Activated naive CD4-positive, alpha-beta T cell treated with anti-CD3 and anti-CD28 coated beads, Interleukin-2, amount 10 ng/mL, durations not matched to agents 7 days and 5 days (primary cell): ENCODE measurements at places on chromosomes 7 and 10.

- no peak for DNase-seq
Observed at GRCh38 chr10:14844948-14845347, 6.8 kb downstream of the HSPA14 start.

DNA sequence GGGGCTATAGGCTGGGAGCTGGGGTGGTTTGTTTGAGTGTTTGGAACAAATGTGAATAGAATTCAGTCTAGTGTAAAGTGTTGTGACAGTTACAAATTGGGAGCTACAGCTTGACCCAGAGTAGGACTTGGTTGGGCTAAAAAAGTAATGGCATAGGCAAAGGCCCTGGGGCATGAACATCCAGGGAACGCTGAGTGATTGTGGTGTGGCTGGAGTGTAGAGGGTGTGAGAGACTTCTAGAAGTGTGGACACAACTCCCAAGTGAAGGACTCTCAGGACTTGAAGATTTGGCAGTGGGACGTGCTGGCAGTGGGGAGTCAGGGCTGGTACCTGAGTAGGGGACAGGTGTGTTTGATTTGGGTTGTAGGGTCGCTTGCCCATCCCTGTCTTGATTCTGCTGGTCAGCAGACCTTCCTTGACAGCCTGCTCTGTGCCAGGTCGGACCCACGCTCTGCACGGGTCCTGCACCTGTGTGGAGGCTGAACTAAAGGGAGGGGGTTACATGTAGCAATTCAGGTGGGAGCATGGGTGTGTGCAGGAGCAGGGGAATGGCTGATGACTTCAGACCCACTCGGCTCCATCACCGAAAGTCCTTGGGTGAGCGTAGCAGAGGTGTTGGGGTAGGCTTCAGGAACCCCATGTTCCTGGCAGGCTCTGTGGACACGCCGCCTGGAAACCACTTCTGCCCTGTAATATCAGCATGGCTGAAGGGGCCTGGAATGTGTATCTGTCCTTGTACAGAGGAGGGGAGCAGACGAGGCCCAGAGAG, 43.3 kb downstream of the ZMIZ1 start:
- DNase-seq = no peak

GRCh38 chr7:44587843-44588711, 6.0 kb upstream of the TMED4 start:
- peak; percentile 78 for DNase-seq

- DNase-seq = no peak
Observed at GRCh38 chr7:13908667-13909397, 80.6 kb downstream of the ETV1 start.

DNA sequence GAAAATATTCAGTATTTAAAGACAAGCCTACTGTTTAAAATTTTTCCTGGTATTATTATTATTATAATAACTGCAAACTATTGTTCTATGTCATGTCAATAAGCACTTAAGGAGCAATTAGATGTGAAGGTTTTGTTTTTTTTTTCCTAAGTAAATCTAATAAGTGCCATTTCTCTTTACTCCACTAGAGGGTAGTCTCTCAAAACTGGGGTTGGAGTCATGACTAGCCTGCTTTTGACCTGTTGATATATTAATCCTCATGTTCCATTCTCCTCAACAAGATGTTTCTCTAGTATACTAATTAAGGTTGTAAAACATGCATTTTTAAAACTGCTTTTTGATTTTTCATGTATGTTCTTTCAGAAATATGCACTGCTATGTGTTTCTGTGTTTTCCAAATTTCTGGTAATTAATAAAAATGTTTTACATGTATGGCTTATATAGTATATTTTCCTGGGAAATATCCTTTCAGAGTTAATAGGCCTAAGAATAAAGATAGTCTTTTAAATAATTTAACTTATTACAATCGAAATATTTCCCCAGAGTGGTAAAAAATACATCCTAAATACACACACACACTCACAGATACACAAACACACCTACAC, 1.0 kb upstream of the LRRN3 start:
- no peak for DNase-seq

GRCh38 chr10:131888186-131888604, 12.6 kb upstream of the PPP2R2D start:
- DNase-seq = no peak

- DNase-seq = no peak
Observed at GRCh38 chr7:613442-614140, 93.9 kb upstream of the PDGFA start.

DNA sequence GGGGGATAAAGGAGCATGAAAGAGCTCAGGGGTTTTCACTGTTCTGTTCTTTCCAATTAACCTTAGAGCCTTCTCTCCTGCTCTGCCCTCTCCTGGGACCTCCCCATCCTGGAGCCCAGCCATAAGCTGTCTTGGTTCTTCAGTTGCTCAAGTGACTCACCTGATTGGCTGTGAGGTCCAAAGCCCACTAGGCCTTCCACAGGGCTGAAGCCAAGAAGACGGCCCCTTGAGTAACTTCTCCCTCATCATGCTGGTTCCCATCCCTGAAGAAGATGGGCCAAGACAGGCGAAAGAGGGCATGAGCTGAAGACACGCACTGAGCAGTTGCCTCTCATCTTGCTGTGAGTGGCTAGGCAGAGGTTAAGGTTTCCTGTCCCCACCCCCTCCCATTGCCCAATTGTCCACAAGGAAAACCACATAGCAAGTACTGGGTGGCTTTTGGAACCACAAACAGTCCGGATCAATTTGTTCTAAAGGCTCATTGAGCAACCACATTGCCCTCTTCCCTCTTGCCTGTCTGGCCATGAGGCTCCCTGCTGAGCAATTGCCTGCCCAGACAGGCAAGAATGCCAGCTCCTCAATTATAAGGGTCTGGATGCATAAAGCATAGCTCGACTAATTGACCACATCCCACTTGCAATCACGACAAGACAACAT, 43.9 kb upstream of the GPAM start:
- no peak for DNase-seq

GRCh38 chr7:119572132-119572531, 700.8 kb upstream of the KCND2 start:
- DNase-seq = no peak

- DNase-seq = no peak
Observed at GRCh38 chr7:49344556-49344955, 420.2 kb downstream of the CDC14C start.

DNA sequence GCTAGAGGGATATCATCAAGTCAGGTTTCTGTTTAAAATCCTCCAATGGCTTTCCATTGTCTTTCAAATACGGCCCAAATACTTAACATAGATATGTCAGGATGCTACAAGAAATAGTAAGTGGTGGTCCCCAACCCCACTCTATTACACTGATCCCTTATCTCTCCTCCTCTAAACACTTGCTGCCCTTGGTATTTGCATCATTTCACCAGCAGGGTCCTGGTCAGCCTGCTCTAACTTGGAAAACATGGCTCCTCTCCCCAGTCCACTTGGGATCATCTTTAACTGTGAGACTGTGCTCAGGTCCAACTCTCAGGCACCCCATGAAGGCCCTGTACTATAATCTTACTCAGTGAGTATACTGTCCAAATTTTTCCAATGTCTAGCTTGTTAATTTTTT, 53.8 kb upstream of the GSAP start:
- no peak for DNase-seq

- DNase-seq = no peak
Observed at GRCh38 chr7:70634610-70635068, 497.3 kb upstream of the GALNT17 start.

- no peak for DNase-seq
Observed at GRCh38 chr7:138125598-138126111, 49.4 kb downstream of the AKR1D1 start.

DNA sequence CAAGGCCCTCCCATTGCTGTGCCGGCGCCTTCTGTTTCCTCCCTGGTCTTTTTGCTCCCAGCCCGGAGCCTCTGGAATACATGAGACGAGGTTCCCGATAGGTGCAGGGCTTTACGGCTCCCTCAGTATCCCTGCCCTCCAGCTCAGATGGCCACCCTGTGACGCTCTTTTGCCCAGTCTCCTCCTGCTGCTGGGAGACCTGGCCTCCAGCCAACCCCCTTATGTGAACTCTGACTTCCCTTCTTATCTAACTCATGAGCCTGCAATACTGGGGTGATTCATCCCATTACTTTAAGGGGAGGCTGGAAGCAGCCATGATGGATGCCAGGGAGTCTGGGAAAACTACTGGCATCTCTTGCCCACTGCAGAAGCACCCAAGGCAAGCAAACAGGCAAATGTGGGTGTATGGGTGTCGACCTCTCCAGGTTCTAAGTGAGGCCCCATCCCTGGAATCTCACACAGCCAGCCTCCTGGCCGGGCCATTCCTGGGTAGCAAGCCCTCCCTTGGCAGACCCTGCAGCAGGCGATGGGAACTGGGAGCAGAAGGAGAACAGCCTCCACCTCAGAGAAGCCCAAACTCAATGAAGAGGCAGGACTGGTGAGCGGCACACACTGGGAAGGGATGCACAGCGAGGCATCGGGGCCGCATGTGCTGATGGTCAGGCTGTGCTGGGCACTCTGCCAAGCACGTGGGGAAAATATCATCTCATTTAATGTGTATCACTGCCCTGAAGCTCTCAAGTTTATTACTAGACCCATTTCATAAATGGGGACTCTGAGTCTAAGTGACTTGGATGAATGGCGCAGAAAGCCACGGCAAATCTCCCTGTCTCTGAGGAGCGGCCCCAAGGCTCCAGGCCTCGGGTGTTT, 97.5 kb downstream of the FAM53B start:
- no peak for DNase-seq

DNA sequence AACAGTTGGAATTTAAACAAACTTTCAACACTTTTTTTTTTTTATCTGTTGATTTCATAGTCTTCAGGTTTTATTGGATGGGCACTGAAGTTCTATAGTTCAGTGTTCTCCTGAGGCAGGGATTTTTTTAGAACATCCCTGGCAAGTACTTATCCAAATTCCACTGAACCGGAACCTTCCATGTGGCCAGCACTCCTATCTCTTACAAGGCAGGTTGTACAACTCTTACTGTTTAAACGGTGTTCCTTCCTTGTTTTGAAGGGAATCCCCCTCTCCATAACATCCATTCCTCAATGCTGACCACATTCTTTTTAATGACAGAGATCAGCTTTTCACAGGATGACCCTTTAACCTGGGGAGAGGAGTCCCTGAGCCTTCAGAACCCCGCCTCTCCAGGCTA, 238.9 kb upstream of the CTBP2 start:
- no peak for DNase-seq

- no peak for DNase-seq
Observed at GRCh38 chr10:124943301-124944092, 1.6 kb downstream of the ZRANB1 start.

DNA sequence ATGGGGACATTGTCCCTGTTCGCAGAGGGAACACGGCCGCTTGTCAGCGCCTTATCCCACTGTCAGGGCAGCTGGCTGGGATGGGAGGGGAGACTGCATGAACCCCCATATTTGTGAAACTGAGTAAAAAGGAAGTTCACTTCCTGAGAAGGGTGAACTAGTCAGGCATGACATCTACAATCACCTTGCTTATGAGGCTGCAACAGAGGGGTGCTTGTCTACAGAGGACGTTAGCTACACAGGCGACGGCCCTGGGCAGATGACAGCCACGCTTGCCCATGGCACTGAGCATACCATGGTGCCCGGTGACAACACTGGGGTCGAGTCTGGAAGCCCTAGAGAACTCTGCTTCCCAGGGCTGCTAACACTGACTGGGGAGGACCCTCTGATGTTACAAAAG, 46.0 kb upstream of the KDM7A start:
- no peak for DNase-seq

GRCh38 chr10:94683214-94684054, at the start of gene CYP2C18:
TSS of gene CYP2C18 (plus strand) at chr10:94683729. CDS start at chr10:94683820, 91 bp downstream.
- no peak for DNase-seq

DNA sequence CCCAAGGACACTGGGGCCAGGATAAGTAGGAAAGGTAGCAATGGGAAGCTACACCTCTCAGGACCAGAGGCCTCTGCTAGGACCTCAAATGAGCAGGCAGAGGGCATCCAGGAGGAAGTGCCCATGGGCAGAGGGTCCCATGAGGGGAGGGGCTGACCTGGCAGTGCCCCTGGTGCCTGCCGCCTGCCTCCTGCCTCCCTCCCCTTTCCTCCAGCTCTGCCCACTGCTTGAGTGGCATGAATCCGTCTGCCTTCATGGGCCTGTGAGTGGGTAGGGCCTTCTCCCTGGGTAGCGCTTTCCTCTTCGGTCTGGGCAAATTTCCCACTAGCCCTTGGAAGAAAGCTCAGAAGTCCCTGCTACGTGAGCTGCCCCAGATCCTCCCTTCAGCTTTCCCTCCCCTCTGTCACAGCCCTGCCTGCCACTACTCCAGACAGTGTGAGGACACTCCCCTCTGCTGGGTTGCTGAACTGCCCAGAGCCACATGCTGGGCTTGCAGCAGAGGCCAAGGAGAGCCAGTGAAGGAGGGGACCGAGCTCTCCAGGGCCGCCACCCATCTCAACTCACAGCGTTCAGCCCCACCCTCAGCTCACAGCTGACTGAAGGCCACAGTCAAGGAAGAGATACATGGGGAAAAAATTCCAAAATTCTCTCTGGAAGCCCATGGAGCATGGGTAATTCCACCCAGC, 141.4 kb downstream of the ARHGAP22 start:
- DNase-seq = peak; percentile 14

- DNase-seq = no peak
Observed at GRCh38 chr10:97031459-97031858, 154.3 kb downstream of the SLIT1 start.

DNA sequence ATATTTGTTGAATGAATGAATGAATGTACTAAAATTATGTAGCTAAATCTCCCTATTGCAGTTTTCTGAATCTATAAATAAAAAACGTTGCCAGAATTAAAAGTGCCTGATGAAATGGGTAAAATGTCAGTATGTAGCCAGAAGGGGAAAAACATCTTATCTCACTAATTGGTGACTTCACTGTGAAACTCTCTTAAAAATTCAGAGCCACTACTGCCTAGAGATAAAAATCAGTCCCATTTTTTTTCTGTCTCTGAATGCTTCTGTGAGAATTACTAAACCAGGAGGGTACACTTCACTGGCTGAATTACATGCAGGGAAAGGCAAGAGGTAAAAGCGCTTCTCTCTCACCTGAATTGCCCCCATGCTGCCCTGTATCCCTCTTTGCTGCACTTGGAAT, 69.6 kb upstream of the HPS1 start:
- DNase-seq = no peak

- no peak for DNase-seq
Observed at GRCh38 chr10:133460208-133460769, 6.5 kb downstream of the SCART1 start.

DNA sequence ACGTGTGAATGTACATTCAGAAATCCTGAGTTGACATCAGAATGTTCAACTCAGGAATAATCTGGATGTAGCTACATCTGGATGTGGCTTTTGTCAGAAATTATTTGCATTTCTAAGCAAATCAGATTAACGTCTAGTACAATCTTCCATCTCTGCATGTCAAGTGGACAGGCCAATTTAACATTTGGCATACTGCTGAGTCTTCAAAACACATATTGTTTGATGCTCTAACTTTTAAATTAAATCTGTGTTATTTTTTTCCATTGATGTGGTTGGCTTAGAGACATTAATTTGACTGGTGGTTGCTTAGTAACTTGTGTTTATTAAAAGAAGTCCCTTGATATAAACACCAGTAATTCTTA, 3.4 kb downstream of the STAMBPL1 start:
- DNase-seq = no peak

GRCh38 chr10:87976101-87976743, 112.8 kb downstream of the PTEN start:
- DNase-seq = no peak

- no peak for DNase-seq
Observed at GRCh38 chr10:30781670-30782121, 152.1 kb upstream of the LYZL2 start.
